Breast epithelium (tissue), 4 donors: ENCODE measurements at places on chromosomes 5 and 9.

DNA sequence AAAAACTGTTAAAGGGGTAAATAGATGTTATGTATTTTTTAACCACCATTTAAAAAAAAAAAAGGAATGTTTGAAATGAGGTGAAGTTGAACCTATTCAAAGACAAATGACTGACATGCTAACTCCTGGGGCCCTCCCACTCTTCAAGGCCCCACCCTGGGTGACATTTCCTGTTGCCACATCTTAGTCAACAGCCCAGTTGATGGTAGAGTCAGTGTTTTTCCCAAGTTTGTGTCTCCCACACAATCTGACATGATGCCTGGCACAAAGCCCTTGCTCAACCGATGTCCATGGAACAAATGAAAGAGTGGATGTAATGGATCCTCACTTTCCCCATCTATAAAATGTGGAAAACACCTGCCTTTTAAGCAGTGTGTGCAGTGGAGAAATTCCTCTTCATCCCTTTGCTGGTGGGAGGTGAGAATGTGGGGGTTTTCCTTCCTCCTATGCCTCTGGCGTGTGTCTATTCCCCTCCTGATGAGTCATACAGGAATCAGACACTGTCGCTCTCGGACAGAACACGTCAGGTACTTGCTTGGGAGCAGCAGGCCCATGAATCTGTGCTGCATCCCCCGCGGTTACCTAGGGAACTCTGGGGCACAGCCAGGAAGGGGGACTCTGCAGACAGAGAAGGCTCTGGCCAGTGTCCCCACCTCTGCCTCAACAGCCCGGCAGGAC lies 13.7 kb upstream of the ADRA1B start:
- DNase-seq, result no peak

GRCh38 chr5:8059337-8059736 lies 190.4 kb downstream of the MTRR start:
- DNase-seq, result no peak

DNA sequence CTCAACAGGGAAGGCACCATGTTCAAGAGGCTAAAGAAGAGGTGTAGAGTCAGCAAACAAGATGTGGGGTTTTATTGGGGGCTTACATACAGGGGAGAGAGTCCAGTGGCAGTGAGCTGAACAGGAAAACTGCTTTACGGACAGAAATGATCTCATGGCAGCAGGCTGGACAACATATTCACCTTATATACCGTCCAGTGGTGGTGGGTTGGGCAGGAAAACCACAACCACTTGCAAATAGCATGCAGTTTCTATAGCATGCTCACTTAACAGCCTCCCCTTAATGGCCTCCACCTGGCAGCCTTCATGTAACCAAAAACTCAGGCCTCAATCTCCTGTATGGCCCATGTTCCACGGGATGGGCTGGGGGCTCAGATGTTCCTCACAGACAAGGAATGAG lies 5.4 kb downstream of the TNFSF8 start:
- DNase-seq, result no peak

DNA sequence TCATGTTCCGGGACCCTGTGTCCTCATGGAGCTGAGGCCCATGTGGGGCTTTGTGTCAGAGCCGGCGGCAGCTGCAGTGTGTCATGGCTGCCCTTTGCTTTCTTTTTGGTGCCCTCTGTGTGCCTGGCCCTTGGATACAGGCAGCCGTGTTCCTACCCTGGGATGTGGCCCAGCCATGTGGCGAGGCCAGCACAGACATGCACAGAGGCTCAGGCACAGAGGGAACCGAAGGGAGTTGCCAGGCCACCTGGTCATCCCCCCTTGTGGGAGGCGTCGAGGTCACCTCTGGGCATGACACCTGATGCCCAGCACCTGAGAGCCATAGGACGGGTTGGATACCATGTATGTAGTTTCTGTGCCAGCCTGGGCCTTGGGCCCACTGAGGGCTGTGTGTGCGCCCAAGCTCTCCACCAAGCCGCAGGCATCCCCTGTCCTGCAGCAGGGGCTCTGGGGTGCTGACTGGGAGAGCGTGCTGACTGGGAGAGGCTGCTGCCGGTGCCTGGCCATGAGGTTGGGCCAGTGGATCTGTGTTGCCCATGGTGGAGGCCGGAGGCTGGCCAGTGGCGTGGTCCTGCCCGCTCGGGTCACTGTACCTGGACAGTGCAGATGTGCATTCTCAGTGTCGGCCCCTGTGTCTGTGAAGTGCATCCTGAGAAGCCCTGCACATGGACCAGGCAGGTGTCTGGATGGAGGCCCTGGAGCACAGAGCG lies 4.8 kb downstream of the NKD2 start:
- DNase-seq, result no peak

DNA sequence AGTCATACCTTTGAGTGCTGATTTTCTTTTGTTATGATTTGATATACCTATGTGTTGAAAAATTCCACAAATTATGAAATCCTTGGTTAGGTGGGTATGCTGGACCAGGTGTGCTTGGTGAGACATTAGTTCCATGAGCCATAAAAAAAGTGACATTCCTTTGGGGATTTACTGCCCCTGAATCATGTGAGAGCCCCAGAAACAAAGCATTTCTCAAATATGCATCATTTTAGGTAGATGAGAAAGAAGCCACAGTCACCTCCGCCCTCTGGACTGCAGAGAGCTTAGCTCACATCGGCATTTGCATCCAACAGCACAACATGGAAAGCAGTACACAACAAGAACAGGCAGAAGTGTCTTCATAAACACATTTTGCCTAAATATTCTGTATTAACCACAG lies 55.3 kb downstream of the DAP start:
- no peak for DNase-seq

- DNase-seq, result no peak
Measured at GRCh38 chr5:143499480-143500114, 96.1 kb upstream of the NR3C1 start.

- no peak for DNase-seq
Measured at GRCh38 chr5:59607138-59607765, 286.3 kb downstream of the PDE4D start.

DNA sequence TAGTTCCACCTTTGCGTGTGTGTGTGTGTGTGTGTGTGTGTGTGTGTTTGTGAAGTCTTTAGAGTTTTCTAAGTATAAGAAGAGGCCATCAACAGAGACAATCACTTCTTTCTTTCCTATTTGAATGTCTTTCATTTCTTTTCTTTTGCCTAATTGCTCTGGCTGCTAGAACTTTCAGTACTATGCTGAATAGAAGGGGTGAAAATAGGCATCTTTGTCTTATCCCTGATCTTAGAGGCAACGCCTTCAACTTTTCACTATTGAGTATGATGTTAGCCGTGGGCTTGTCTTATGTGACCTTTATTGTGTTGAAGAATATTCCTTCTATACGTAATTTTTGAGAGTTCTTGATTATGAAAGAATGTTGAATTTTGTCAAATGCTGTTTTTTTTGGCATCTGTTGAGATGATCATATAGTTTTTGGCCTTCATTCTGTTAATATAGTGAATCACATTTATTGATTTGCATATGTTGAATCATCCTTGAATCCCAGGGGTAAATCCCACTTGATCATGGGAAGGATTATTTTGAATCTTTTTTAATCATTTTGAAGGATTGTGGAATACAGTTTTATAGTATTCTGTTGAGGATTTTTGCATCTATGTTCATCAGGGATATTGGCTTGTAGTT lies 134.8 kb upstream of the CD180 start:
- no peak for DNase-seq

- no peak for DNase-seq
Measured at GRCh38 chr5:171432583-171433351, 13.3 kb downstream of the FGF18 start.

GRCh38 chr9:137266162-137266527 lies 11.0 kb downstream of the NELFB start:
- DNase-seq, result no peak

DNA sequence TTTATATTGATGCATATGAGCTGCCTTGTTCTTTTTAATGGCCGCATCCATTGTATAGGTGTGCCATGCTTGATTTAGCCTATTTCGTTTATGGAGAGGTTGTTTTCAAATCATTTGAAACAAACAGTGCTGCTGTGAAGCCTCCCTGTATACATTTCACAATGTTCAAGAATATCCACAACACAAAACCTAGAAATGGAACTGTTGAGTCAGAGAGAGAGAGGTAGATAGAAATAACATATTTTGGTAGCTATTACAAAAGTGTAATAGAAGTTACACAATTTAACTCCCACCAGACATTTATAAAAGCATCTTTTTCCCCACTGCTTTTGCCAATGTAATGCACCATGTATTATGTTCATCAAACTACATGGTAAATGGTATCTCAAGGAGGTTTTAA lies 82.0 kb downstream of the FRMD3 start:
- DNase-seq, result no peak

DNA sequence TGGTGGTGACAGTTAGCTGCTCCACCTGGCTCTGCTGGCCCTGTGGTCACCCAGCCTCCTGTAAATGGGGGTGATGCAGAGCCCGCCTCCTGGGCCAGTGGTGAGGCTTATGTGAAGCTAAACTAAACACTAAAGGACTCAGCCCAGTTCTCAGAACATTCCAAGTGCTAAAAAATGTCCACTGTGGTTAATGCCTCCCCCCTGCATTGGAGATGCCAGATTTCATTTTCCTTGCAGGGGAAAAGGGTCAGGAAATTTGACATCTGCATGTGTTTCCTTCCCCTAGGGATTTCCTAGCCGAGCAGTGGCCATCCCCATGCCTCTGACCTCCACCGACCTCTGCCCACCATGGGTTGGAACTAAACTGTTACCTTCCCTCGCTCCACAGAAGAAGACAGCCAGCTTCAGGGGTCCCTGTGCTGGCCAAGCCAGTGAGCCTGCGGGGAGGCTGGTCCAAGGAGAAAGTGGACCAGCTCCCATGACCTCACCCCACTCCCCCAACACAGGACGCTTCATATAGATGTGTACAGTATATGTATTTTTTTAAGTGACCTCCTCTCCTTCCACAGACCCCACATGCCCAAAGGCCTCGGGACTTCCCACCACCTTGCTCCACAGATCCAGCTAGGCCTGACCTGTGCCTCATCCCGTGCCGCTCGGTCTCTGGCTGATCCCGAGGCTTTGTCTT lies 13.0 kb downstream of the CD74 start:
- no peak for DNase-seq

GRCh38 chr5:143695941-143696340 lies 116.0 kb upstream of the HMHB1 start:
- DNase-seq, result no peak

DNA sequence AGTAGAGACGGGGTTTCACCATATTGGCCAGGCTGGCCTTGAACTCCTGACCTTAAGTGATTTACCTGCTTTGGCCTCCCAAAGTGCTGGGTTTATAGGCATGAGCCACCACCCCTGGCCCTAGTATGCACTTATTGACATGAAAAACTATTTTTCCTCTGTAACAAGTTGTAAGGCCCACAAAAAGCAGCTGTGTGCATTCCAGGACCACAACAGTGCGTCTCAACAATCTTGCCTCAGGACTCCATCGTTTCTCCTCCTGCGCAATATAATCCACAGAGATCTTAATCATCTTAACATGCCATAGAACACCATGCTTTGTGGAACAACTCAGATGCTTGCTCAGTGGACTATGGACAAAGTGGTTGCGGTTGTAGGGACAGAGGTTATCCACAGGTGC lies 10.2 kb downstream of the OR2V1 start:
- DNase-seq, result no peak

- no peak for DNase-seq
Measured at GRCh38 chr9:93173365-93174051, 10.4 kb upstream of the WNK2 start.

DNA sequence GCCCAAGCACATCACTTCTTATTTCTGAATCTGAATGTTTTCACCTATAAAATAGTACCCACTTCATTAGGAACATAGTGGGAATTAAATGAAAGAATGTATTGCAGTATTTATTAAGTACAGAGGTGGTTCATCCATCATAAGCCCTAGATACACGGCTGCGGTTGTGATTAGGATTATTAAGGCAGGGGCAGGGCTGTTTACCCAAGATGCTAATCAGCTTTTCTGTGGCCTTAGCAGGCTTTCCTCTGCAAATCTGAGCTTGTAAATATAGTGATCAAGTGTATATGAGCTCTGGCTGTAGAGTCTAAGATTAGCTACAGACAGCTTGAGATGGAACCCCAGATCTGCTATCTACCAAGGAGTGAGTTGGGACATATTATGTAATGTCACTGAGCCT lies 124.1 kb upstream of the ADRA1B start:
- DNase-seq, result no peak

DNA sequence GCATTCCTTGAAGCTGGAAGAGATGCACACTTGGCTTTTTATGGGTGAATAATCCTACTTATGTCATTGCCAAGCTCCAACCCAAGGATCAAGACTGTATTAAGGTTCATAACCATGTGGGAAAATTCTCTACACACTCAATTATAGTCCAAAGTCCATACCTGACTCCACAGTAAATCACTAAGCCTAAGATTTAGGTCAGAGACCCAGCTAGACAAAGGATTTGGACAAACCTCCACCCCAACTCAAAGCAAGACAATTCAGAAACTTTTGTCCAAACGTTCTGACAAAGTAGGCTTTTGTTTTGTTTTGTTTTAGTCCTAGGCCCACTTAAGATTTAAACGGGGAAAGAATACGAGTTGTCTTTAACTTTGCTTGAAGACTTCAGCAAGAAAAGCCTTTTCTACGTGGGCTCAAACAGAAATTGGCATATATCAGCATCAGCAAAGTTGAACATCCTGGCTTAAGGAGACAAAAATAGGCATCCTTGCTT lies 1.7 kb downstream of the MEGF9 start:
- DNase-seq, result no peak

DNA sequence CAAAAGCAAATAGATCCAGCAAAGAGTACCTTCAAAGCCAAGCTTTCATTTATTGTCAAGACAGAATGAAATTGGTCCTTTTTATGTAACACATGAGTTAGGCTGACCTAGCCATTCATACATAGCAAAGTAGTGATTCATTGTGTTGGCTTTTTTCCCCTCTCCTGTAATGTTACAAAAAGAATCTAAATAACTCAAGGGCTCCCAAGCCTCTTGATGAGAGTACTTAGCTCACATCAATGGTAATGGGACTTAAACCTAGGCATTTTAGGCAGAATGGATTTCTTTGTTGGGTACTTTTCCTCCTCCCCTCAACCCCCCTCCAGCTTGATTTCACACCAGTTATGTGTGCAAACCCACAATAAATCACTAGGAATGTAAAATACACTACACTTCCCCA lies 123.7 kb downstream of the EBF1 start:
- no peak for DNase-seq

GRCh38 chr9:77453825-77454647 lies 194.1 kb downstream of the GNA14 start:
- no peak for DNase-seq

DNA sequence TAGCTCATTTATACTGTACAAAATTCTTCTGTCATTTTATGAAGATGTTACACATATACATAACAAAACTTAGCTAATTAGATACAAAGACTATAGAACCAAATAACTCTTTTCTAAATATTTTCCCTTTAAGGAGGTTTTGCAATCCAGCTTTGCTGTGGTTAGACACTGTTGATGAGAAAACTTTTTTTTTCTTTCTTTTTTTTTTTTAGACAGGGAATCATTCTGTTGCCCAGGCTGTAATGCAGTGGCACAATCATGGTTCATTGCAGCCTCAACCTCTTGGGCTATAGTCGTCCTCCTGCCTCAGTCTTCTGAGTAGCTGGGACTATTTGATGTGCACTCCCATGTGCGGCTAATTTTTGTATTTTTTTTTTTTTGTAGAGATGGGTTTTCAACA lies 38.5 kb upstream of the CDKN2B start:
- DNase-seq, result no peak

GRCh38 chr5:136155761-136156160 lies 23.1 kb downstream of the SMAD5 start:
- no peak for DNase-seq
